ENCODE measurements at places on chromosomes 1 and 21.

DNA sequence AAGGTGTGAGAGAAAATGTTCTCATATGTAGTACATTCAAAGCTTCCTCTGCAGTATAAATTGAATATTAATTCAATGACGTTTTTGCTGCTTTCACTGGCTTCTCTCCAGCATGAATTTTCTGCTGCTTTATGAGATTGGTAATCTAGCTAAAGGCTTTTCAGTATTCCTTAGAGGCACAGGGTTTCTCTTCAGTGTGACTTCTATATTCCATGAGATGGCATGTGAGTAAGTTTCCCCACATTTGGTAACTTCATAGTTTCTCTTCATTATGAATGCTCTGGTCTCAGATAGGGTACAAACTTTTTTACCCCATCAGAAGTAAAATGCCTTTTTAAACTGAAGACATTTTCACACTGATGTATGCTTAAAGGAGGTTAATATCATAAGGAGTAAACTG is 10.4 kb upstream of the KLF18 start:
- DNase-seq: no peak

- DNase-seq: no peak
These were observed 56.7 kb downstream of the ZP4 start for GRCh38 chr1:237834048-237834447.

- no peak for DNase-seq
These were observed 262.9 kb downstream of the PLA2G4A start for GRCh38 chr1:187091666-187092065.

GRCh38 chr1:245036102-245036501 is 118.7 kb upstream of the KIF26B start:
- DNase-seq: no peak

- no peak for DNase-seq
These were observed 93.0 kb upstream of the PBX1 start for GRCh38 chr1:164466001-164466421.

DNA sequence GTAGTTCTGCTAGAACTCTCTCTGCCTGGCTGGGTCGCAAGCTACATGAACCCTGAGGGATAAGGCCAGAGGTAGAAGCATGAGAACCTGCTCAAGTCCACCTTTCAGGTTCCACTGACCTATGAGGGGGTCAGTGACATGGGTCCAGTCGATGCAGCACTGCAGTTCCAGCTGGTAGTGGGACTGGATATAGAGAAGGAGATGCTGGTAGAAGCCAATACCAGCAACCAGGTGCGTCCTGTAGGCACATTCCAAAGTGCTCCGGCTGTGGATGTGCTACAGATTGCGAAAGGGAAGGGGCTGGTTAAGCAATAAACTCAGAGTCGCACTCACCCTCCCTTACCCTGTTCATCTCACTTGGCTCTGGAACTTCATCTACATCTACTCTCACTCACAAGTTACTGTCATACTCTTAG is 5.7 kb downstream of the SMG5 start:
- DNase-seq: no peak

- no peak for DNase-seq
These were observed 1515.2 kb downstream of the PLA2G4A start for GRCh38 chr1:188343914-188344313.

GRCh38 chr1:21517161-21517589 is 8.0 kb downstream of the ALPL start:
- no peak for DNase-seq

GRCh38 chr1:245094954-245095353 is 59.8 kb upstream of the KIF26B start:
- DNase-seq: no peak

GRCh38 chr21:17002594-17003257 is 510.1 kb upstream of the CXADR start:
- no peak for DNase-seq

- no peak for DNase-seq
These were observed 37.3 kb downstream of the MACO1 start for GRCh38 chr1:25468033-25468432.

GRCh38 chr1:19903621-19904020 is 19.8 kb downstream of the PLA2G2E start:
- DNase-seq: no peak

DNA sequence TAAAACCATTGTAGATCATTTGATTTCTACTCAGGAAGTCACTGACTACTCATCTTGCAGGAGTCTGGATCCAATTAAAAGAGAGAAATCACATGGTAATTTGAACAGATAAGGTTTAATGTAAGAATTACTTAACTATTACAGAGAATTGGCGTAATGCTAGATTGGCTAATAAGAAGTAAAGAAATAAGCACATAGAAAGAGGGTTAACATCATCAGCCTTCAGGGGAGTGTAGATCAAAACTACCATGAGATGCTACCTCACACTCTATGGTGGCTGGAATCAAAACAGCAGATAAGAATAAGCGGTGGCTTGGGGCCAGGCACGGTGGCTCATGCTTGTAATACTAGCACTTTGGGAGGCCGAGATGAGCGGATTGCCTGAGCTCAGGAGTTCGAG is 11.7 kb downstream of the ST3GAL3 start:
- DNase-seq: no peak
